Nephron progenitor cell (in vitro differentiated cells): ENCODE measurements at places on chromosomes 1 and 21.

DNA sequence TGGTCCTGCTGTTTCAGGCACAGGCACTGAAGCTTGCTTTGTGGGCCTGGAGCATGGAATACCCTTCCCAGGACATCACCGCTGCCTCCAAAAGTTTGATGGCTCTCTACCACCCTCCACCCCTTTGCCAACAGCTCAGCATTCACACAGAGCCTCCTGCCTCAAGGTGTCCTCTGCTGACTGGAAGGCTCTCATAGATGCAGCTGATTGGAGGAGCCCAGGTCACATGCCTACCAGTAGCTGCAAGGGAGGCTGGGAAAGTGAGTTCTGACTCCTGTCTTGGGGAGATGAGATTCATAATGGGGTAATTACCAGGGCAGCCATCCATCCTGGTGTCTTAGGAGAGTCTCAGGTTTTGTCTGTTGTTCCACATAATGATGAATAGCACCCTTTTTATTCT lies 124.8 kb upstream of the GRIK3 start:
- H3K4me1 ChIP-seq = no peaks in the 10 kb centered on the region
- DNase-seq = no peak
- H3K27ac ChIP-seq = no peak overlapping the region
- H3K27me3 ChIP-seq = peaks cover 11% of the 10 kb centered on the region

DNA sequence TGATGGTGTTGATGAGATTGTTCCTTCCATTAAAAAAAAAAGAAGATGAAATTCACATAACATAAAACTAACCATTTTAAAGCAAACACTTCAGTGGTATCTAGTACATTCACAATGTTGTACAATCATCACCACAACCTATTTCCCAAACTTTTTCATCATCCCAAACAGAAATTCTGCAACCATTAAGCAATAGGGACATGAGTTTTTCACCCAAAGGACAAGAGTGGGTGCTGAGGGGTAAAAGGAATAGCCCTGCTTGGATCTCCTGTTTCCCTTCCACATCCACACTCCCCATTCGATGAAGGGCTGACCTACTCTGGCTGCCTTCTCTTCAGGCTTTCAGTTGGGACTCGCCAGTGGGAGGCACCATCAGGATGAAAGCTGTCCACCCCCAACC lies 59.3 kb downstream of the SLC9A1 start:
- H3K27ac ChIP-seq = no peak overlapping the region
- no peak overlapping the region for H3K4me3 ChIP-seq
- H3K36me3 ChIP-seq = no peaks in the 10 kb centered on the region
- peaks cover 28% of the 10 kb centered on the region for H3K4me1 ChIP-seq
- H3K27me3 ChIP-seq = peaks cover 9% of the 10 kb centered on the region

DNA sequence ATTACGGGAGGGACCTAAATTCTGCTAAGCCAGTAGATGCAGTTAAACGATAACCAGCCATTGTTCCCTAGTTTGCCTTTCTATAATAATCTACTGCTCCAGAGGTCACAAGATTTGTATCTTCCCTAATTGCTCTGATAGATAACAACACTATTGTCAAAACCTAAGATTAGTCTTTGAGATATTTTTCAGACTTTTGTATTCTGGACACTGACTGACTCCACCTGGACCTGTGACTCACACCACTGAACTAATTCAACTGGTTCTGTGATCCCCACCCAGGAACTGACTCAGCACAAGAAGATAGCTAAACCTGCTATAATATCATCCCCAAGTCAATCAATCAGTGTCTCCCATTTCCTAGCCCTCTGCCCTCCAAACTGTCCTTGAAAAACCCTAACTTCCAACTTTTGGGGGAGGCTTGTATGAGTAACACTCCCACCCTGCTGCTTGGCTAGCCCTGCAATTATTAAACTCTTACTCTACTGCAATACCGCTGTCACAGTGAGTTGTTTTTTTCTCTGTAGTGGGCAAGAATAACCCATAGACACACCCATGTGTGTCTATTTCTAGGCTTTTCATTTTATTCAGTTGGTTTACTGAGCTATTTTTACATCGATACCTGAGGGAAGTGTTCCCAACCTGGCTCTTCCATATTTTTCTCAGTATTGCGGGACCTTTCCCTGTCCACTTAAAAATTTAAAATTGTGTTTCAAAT lies 11.2 kb downstream of the KIFAP3 start:
- H3K4me1 ChIP-seq = no peaks in the 10 kb centered on the region
- H3K27ac ChIP-seq = no peak overlapping the region
- DNase-seq = no peak
- H3K36me3 ChIP-seq = peaks cover 18% of the 10 kb centered on the region

- H3K36me3 ChIP-seq = no peaks in the 10 kb centered on the region
- H3K4me1 ChIP-seq = peaks cover 15% of the 10 kb centered on the region
- H3K4me3 ChIP-seq = no peak overlapping the region
- H3K27ac ChIP-seq = no peak overlapping the region
- no peak for DNase-seq
- peaks cover 3% of the 10 kb centered on the region for H3K27me3 ChIP-seq
Observed at GRCh38 chr1:216705676-216706075, 17.6 kb downstream of the ESRRG start.

- H3K4me3 ChIP-seq = no peak overlapping the region
- H3K4me1 ChIP-seq = peaks cover 9% of the 10 kb centered on the region
- DNase-seq = no peak
Observed at GRCh38 chr1:30330644-30331043, 392.7 kb downstream of the MATN1 start.

- H3K36me3 ChIP-seq = no peaks in the 10 kb centered on the region
- no peak overlapping the region for H3K27ac ChIP-seq
- DNase-seq = no peak
- no peak overlapping the region for H3K4me3 ChIP-seq
Observed at GRCh38 chr21:42265231-42265812, 46.4 kb downstream of the ABCG1 start.

- H3K4me3 ChIP-seq = no peak overlapping the region
- no peaks in the 10 kb centered on the region for H3K36me3 ChIP-seq
- H3K27ac ChIP-seq = no peak overlapping the region
Observed at GRCh38 chr1:237921306-237921705, 30.6 kb upstream of the ZP4 start.

DNA sequence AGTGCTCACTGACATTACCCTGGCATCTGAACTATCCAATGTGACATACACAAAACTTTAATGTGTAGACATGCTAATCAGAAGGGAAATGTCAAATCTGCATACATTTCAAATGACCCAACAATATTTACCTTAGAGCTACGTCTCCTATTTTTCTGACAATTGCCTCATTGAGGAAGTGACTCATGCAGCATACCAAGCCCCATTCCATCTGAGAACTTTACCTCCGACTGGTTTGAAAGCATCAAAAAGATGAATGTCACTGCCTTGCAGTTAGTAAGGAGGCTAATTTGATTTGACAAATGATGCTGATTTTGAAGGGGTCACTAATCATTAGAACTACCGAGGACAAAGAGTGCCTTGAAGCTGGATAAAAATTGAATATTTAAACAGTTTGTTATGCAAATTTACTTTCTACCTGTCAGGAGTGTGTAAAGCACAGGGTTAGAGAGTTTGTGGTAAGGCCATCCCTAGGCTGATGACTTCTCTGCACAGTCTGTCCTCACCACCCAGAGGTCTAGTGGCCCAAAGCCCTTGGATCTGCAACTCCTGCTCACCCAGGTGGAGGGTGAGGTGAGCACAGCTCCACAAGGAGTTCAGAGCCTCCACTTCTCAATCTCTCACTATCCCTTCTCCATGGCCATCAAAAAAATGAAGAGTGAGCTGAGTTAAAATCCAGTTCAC lies 500.3 kb upstream of the C1orf87 start:
- no peak for DNase-seq
- no peaks in the 10 kb centered on the region for H3K27me3 ChIP-seq
- H3K4me3 ChIP-seq = no peak overlapping the region
- no peaks in the 10 kb centered on the region for H3K4me1 ChIP-seq
- H3K36me3 ChIP-seq = no peaks in the 10 kb centered on the region

DNA sequence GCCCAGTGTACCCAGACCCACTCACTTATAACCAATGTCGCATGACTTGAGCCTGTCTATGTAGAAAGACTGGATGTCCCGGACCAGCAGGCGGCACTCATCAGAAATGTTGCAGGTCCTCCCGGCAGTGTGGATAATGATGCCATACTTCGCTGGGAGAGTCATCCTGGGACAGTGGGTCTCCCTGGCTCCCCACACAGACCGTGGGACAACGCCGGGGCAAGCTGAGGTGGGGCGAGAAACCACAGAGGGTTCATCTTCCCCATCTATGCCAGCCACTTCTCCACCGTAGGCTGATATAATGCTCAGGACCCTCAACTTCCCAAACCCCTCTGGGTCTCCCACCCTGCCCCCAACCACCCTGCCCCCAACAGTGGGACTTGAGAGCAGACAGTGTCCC lies 8.3 kb downstream of the PGLYRP4 start:
- no peaks in the 10 kb centered on the region for H3K36me3 ChIP-seq
- no peak overlapping the region for H3K4me3 ChIP-seq
- no peak overlapping the region for H3K27ac ChIP-seq
- peaks cover 27% of the 10 kb centered on the region for H3K27me3 ChIP-seq
- no peak for DNase-seq

DNA sequence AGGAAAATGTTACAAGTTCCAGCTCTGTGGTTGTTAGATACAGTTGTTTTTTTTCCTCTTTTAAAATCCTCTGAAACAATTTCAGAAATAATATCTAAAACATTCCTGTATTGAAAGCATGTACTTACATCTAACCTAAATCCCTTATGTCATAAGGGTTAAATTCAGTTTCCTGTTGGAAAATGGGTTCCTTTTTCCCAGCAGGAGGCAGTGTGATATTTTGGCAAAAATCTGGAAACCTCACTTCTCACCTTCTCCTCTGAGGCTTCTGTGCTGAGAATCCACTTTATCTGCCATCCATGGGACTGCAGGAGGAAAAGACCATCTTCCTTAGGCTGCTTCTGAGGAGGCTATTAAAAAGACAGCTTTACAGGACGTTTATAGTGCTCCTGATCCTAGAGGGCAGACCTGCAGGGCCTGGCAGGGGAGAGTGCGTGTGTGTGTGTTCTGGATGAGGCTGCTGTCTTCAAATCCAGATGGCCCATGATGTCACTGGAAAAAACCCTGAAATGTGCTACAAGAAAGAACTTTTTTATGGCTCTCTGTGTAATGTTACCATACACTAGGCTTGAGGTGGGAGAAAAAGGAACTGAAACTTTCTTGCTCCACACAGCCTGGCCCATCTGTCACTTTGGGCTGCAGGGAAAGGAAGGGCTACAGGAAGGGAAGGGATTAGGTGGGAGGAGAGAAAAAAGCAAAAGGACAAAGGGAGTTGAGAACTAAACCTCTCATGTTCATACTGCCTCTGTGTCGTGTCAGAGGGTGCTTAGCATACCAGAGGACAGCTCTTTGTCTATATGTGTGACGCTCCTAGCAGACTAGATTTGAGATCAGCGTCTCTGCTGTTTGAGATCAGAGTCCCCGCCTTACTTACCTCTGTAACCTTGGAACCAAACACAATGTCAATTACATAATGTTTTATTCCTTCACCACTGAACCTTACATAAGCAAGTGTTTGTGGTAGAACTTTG lies 379.2 kb upstream of the SPAG17 start:
- no peak overlapping the region for H3K4me3 ChIP-seq
- no peaks in the 10 kb centered on the region for H3K27me3 ChIP-seq
- no peaks in the 10 kb centered on the region for H3K36me3 ChIP-seq

DNA sequence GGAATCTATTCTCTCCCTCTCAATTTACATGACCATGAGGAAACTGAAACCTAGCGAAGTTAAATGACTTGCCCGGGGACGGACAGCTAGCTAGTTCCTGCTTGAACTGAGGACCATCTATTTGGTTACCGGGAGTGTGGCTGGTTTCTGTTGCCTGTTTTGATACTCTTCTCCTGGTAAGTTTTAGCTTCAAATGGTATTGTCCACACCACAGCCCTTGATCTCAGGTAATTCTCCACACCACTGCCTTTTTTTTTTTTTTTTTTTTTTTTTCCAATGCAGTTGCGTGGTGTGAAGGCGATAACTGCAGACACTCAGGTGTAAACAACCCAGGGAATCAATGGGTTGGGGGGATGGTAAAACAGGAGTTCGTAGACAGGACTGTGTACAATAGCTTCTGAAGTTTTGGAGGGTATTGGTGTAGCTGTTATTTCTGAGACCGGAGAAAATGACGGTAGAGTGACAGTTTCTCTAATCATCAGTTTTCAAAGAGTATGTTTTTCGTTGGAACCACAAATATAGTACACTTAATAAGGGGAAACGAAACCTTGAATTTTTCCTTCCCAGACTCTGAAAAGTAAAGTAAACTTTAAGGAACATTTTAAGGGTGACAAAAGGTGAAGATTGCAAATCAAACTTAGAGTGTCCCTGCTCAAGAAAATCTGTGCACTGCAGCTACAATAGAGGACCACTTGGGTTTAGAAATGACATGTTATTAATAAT lies 125.3 kb upstream of the CACYBP start:
- peak overlapping the region; percentile 72 for H3K4me3 ChIP-seq
- DNase-seq = no peak
- H3K27ac ChIP-seq = no peak overlapping the region
- H3K4me1 ChIP-seq = peaks cover 15% of the 10 kb centered on the region
- H3K36me3 ChIP-seq = no peaks in the 10 kb centered on the region
- H3K27me3 ChIP-seq = peaks cover 17% of the 10 kb centered on the region

- H3K27me3 ChIP-seq = peaks cover 23% of the 10 kb centered on the region
- H3K4me3 ChIP-seq = peak overlapping the region; percentile 67
- H3K27ac ChIP-seq = no peak overlapping the region
- no peaks in the 10 kb centered on the region for H3K36me3 ChIP-seq
Observed at GRCh38 chr1:27669876-27670275, 2.1 kb downstream of the IFI6 start.

DNA sequence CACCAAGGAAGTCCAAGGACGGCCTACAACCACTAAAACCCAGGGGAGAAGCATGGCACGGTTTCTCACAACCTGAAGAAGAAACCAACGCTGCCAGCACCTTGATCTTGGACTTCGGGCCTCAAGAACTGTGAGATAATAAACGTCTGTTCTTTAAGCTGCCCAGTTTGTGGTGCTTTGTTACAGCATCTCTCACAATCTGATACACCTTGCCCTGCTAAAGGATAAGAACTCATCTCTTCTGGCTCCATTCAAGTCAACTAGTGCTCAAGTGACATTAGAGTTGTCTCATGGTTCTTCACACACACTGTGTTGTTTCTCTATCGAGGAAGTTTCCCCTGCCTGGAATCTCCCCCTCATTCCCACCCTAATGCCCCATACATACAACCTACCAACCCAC lies 314.4 kb upstream of the RUNX1 start:
- DNase-seq = no peak
- no peaks in the 10 kb centered on the region for H3K4me1 ChIP-seq
- no peaks in the 10 kb centered on the region for H3K36me3 ChIP-seq
- H3K27me3 ChIP-seq = no peaks in the 10 kb centered on the region
- no peak overlapping the region for H3K4me3 ChIP-seq

- no peaks in the 10 kb centered on the region for H3K27me3 ChIP-seq
- H3K4me3 ChIP-seq = no peak overlapping the region
- no peaks in the 10 kb centered on the region for H3K4me1 ChIP-seq
- H3K36me3 ChIP-seq = peaks cover 40% of the 10 kb centered on the region
- H3K27ac ChIP-seq = no peak overlapping the region
Observed at GRCh38 chr21:14850394-14850793, 214.4 kb downstream of the NRIP1 start.

DNA sequence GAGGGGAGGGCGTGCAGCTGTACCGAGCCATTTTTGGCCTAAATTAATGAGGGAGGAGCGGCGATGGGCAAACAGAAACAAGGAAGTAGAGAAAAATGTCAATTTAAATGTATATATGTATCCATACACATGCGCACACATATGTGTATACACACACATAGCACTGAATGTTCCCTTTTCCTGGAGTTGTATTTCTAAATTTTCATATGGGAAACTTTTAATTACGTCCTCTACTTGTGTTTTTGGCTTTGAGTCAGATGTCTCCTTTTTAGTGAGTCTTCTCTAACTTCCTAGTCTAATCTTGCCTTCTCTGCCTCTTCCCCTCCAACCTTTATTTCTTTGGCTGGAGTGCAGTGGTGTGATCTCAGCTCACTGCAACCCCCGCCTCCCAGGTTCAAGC lies 15.4 kb upstream of the CYYR1 start:
- H3K4me1 ChIP-seq = peaks cover 5% of the 10 kb centered on the region
- no peak overlapping the region for H3K27ac ChIP-seq
